ENCODE measurements at places on chromosomes 2 and 18.
A peak's percentile ranks its signal among the peaks of the same experiment; 100 is the strongest.

- peaks cover 9% of the 10 kb centered on the region for H3K27me3 ChIP-seq
- peak overlapping the region; percentile 95 for H3K27ac ChIP-seq
- no peak for DNase-seq
- H3K4me3 ChIP-seq, result peak overlapping the region; percentile 27
- peaks cover 79% of the 10 kb centered on the region for H3K4me1 ChIP-seq
- H3K36me3 ChIP-seq, result no peaks in the 10 kb centered on the region
These were observed 69.3 kb upstream of the ATL2 start for GRCh38 chr2:38446418-38446817.

DNA sequence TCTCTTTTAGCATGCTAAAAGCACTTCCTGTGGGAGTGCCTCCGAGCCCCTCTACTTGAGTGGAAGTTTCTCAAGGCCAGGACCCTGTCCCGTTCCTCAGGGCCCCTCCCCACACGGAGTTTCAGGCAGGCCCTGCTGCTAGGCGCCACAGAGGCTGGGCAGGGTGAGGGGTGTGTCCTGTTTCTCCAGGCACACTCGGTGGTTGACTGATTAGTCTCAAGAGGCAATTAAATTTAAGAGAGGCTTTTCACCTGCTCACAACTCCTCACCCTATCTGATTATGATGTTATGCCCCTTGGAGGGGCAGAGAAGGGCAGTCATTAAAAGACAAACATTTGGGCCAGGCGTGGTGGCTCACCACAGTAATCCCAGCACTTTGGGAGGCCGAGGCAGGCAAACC lies 160.8 kb upstream of the HAAO start:
- no peaks in the 10 kb centered on the region for H3K4me1 ChIP-seq
- no peak for DNase-seq
- H3K4me3 ChIP-seq, result no peak overlapping the region

DNA sequence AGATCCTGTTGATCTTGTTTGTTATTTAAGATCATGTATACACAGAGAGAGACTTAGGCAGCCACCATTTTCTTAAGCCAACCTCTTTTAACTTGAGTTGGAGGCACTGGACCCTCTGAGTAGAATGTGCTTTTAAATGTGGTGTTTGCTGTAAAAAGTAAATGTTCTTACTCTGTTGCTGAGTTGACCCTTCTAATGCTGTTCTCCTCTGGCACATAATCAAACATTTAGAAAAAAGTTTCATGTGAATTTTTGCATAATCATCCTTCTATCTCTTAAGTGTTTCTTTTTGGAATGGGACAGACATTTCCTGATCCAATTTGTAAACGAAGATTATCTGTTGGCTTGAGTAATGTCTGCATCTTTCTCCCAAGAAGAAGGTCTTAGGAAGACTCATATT lies 255.1 kb upstream of the ETAA1 start:
- peaks cover 17% of the 10 kb centered on the region for H3K4me1 ChIP-seq
- peak overlapping the region; percentile 28 for H3K27ac ChIP-seq
- no peak for DNase-seq
- no peaks in the 10 kb centered on the region for H3K27me3 ChIP-seq
- H3K36me3 ChIP-seq, result peaks cover 3% of the 10 kb centered on the region

GRCh38 chr2:9637330-9637729 lies 6.5 kb upstream of the YWHAQ start:
- H3K36me3 ChIP-seq, result no peaks in the 10 kb centered on the region
- peaks cover 1% of the 10 kb centered on the region for H3K27me3 ChIP-seq
- no peak overlapping the region for H3K27ac ChIP-seq
- no peak overlapping the region for H3K4me3 ChIP-seq
- no peak for DNase-seq
- peaks cover 26% of the 10 kb centered on the region for H3K4me1 ChIP-seq

DNA sequence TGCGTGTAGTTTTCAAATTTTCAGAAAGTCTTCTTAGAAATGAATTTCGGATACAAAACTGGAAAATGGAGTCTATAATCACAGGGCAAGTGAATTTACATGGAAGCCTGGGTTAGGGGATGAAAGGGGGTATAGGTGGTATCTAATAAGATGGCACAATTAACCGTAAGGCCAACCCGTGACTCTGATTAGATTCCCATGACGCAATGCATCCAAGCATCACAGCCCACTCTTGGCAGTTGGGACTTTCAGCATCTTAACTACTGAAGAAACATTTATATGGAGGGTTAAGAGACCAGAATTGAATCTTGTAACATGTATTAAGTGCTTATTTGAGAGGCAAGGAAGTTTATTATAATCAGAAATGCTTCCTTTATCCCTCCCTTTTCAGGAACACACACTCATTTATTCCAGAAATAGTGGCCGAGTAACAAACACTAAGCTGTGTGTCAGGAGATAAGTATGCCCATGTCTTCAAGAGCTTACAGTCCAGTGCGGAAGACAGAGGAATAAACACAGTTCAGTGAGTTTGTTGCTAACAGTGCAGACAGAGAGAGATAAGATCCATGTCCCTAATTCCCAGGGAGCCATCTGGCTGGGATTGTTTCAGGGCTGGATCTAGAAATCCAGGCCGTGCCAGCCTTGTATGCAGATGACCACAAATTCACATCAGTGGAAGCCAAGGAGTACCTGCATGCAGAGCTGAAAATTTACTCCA lies 151.2 kb downstream of the ANTXR1 start:
- no peaks in the 10 kb centered on the region for H3K27me3 ChIP-seq
- H3K4me1 ChIP-seq, result peaks cover 42% of the 10 kb centered on the region
- H3K27ac ChIP-seq, result peak overlapping the region; percentile 77
- DNase-seq, result no peak
- peaks cover 18% of the 10 kb centered on the region for H3K36me3 ChIP-seq

GRCh38 chr2:226607379-226607778 lies 192.2 kb downstream of the IRS1 start:
- H3K36me3 ChIP-seq, result peaks cover 2% of the 10 kb centered on the region
- no peak for DNase-seq
- H3K4me3 ChIP-seq, result no peak overlapping the region
- H3K27ac ChIP-seq, result peak overlapping the region; percentile 17
- peaks cover 27% of the 10 kb centered on the region for H3K4me1 ChIP-seq
- no peaks in the 10 kb centered on the region for H3K27me3 ChIP-seq

DNA sequence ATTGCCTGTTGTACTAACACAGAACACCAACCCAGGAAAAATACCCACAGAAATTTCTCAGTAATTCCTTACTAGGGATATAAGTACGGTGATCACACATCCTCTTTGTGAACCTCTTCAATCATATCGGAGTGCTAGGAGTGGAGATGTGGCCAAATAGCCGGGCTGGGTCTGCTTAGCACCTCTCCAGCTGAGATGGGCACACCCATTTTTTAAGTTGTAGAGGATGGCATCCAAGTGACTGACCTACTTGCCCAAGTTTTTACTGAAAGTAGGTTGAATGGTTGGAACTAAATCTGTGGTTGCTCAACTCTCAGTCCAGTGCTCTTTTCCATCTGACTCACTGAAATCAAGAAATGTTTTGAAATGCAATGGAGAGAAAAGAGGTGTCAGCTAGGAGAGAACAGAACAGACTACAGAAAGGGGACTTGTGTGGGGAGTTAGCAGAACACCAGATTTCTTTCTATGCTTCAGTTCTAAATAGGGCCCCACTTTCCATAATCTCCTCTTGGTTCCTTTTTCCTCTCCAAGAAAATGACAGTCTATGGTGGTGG lies 68.7 kb upstream of the FSHR start:
- H3K4me1 ChIP-seq, result peaks cover 11% of the 10 kb centered on the region
- no peak overlapping the region for H3K27ac ChIP-seq
- peaks cover 2% of the 10 kb centered on the region for H3K27me3 ChIP-seq
- no peak for DNase-seq

GRCh38 chr18:63267975-63268721 lies 51.4 kb downstream of the BCL2 start:
- H3K4me3 ChIP-seq, result no peak overlapping the region
- H3K36me3 ChIP-seq, result no peaks in the 10 kb centered on the region
- peaks cover 2% of the 10 kb centered on the region for H3K4me1 ChIP-seq
- no peak overlapping the region for H3K27ac ChIP-seq

DNA sequence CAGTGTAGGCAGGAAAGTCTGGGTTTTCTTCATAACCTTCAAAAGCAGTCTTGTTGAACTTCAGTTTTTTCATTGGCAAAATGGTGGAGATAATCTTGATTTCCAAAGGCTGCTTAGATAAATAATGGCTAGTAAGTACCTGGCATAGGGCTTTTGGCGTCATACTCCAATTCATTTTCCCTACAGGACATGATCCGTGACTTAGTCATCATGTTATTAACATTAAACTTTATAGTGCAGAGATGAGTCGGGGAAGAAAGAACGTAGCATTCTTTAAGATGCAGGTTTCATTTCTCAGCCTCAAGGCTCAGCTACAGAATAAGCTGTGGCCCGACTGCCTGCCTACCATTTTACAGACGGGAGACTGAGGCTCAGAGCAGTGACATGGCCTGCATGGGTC lies 64.0 kb downstream of the RALBP1 start:
- H3K27ac ChIP-seq, result no peak overlapping the region
- H3K36me3 ChIP-seq, result peaks cover 21% of the 10 kb centered on the region
- no peak for DNase-seq
- no peaks in the 10 kb centered on the region for H3K27me3 ChIP-seq
- H3K4me3 ChIP-seq, result no peak overlapping the region

- no peak for DNase-seq
- H3K27me3 ChIP-seq, result peaks cover 10% of the 10 kb centered on the region
- no peaks in the 10 kb centered on the region for H3K4me1 ChIP-seq
- no peak overlapping the region for H3K27ac ChIP-seq
These were observed 35.2 kb downstream of the TMEM163 start for GRCh38 chr2:134683561-134684112.

DNA sequence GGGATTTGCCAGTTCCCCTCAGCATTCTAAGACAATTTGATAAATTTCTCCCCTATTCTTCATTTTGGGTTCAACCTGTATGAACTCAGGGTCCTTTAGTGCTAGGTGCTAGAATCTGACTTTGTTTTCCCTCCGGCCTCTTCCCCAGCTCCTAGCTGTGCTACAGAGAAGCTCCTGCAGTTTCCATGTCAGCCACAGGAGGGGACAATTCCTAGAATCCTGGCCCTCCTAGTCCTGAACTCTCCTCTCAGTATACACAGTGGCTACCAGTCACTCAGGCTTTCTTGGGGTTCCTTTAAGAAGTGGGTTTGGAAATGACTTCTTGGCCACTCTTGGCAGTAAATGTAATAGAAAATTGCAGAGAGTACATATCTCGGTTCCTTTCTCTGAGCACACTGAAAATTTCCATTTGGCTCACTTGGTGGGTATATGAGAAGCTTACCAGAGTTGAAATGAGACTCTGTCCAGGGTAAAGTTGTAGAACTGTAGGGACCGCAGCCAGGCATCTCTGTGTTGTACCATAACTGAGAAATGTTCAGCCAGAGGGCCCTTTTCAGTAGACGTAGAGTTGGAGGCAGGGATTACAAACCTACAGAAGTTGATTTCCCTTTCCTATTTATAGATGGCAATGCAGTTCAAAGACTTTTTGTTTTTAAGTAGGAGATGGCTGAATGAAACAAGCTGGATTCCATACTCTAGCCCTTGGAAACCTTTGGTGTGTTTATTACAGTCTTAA lies 5.0 kb upstream of the CHST10 start:
- H3K4me1 ChIP-seq, result peaks cover 17% of the 10 kb centered on the region
- H3K27ac ChIP-seq, result no peak overlapping the region
- DNase-seq, result no peak
- no peak overlapping the region for H3K4me3 ChIP-seq
- H3K36me3 ChIP-seq, result no peaks in the 10 kb centered on the region

DNA sequence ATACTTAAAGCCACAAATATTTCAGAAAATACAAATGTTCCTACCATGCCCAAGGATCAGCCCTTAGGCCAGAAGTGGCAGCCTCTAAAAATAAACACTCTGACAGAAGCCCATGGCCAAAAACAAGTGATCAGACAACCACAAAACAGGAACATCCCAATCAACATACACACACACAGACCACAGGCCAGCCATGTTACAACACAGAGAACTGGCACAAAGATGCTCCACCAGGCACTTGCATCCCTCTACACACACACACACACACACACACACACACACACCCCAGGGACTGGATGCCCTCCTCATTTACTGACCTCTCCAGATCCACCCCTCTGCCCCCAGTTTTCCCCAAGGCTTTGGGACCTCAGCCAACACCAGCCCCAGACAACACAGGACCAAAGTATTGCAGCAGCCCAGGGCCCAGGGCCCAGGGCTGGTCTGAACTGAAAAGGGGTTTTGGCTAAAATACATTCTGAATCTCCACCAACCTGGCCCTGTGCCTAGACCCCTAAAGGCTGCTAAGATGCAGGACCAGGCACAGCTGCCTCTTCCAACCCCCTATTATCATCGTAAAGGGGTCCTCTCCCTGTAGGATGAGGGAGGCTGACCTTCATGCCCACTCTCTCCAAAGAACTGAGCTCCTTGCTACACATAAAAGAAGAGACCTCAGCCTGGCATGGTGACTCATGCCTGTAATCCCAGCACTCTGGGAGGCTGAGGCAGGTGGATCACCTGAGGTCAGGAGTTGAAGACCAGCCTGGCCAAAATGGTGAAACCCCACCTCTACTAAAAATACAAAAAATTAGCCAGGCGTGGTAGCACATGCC lies 151.4 kb downstream of the TNS1 start:
- no peak for DNase-seq
- peaks cover 30% of the 10 kb centered on the region for H3K36me3 ChIP-seq
- peaks cover 27% of the 10 kb centered on the region for H3K4me1 ChIP-seq
- no peak overlapping the region for H3K4me3 ChIP-seq
- H3K27ac ChIP-seq, result peak overlapping the region; percentile 20
- no peaks in the 10 kb centered on the region for H3K27me3 ChIP-seq

DNA sequence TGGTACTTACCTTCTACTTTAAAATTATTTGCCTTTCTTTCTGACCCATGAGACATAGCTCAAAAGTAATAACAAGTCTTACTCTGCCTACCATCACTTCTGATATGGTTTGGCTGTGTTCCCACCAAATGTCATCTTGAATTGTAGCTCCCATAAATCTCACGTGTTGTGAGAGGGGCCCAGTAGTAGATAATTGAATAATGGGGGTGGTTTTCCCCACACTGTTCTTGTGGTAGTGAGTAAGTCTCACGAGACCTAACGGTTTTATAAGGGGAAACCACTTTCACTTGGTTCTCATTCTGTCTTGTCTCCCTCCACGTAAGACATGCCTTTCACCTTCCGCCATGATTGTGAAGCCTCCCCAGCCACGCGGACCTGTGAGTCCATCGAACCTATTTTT lies 47.5 kb downstream of the GALNT3 start:
- H3K36me3 ChIP-seq, result peaks cover 3% of the 10 kb centered on the region
- no peak for DNase-seq
- H3K4me1 ChIP-seq, result peaks cover 4% of the 10 kb centered on the region
- no peaks in the 10 kb centered on the region for H3K27me3 ChIP-seq
- no peak overlapping the region for H3K27ac ChIP-seq
